Mesenteric fat pad (tissue), 1 donor: ENCODE measurements at places on chromosomes 6 and 20.

GRCh38 chr6:31042806-31043205, 32.5 kb downstream of the MUC22 start:
- no peak for DNase-seq

DNA sequence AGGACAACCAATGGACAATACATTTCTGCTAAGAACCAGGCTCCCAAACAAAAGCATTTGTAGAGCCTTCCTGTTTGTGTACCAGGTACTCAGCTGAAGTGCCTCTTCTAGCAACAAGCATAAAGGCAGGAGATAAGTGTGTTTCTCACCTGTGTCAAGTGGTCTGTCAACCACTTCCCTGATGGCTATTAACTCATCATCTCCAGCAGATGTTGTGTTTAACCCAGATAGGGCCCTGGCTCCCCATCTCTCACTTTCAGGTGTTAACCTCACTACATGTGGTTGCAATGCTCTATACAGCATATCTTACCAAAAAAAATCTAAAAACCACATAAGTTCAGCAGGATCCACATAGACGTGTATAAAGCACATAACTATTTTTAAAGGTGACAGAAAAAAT, 9.6 kb upstream of the IL17A start:
- no peak for DNase-seq

- DNase-seq = no peak
Observed at GRCh38 chr6:149963212-149963461, 606 bp upstream of the ULBP1 start.

GRCh38 chr20:10883166-10883565, 209.4 kb upstream of the JAG1 start:
- no peak for DNase-seq

DNA sequence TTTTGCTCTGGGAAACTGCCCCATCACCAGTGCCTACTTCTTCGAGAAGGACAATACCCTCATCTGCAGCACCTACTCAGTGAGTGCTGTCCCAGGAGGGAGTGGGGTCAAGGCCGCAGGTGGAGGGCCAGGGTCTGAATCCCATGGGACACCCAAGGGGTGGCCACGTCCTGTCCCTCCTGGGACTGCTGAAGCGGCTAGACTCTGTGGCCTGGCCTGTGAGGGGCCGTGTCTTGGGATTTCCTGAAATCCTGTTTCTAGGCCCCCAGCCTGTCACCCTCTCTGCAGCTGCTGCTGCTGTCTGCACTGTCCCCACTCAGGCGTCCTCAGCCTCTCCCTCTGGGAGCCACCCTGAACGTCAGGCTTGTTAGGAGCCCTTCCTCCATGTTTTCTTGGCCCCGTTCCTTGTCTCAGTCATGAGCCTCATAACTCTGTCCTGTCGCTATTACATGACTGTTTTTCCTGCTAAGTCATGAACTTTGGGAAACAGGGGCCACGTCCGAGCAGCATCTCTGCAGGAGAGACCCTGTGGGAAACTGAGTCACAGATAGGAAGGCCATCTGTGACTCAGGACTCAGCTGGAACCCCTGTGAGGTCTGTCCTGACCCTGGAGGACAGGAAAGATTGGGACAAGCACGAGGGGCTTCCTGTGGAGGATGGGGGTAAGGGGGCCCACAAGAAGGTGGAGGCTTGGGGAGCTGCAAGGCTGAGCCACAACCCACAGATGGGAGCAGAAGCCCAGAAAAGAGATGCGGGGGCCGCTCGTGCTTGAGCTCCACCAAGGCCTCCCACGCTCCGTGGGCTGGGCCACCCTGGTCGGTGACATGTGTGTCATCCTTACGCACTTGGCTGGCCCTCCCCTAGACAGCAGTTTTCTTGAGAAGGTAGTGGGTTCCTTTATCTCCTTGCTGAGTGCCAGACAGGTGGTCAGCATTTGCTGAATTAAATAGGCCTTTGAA, 49.9 kb downstream of the EFCAB8 start:
- no peak for DNase-seq
